ENCODE measurements at places on chromosomes 7 and 10.

- DNase-seq = no peak
These were observed 73.4 kb downstream of the ALOX5 start for GRCh38 chr10:45447416-45447815.

DNA sequence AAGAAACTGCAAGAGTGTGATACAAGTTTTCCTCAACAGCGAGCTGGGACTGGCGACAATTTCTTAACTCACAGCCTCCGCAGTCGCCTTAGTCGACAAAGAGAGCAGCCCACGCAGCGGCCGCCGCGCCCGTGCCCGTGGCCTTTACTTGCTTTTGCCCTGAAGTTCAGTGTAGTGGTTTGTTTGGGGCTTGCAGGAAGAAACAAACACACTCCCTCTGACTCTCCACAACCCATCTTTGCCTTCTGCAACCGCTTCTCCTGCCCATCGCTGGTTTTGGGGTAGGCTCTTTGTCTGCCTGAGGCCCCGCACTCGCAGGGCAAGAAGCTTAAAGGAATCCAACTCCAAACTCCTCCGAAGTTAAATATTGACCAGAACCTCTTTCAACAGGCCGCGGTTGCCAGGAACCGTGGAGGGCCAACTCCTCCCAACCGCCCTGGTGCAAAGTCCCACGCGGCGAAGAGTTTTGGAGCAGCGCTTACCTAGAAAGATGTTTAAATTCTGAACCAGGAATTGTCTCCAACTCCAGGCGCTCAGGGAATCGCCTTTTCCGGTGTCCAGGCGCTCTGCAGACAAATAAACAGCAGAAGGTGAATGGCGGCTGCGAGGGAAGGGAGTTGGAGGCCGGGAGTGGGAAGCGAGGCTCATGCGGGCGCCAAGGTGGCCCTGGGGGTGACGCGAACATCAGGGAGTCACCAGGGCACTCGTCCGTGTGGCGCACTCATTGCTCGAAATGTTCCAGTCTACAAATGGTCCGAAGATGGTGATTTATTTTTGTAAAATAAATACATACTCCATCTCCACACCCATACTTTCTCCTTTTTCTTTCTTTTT is 8.3 kb downstream of the HOXA4 start:
- DNase-seq = no peak

GRCh38 chr7:102431617-102432298 is 1.6 kb upstream of the ORAI2 start:
- peak; percentile 28 for DNase-seq

DNA sequence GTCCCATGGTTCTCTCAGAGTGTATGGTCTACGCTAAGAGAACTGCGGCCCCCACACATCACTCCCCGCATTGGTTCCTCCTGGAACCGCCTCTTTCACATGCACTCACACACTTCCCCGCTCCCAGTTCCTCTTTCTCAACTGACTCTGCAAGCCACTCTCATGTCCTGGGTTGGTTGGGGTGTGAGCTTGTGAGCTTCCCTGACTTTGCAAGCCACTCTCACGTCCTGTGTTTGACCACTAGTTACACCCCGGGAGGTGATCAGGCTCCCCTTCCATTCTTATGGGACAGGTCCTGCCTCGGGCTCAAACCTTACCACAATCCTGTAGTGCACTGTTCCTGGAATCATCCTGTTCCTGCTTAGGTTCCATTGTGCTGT is 105.0 kb downstream of the TRIM24 start:
- no peak for DNase-seq

- DNase-seq = no peak
These were observed 348.3 kb downstream of the GPR158 start for GRCh38 chr10:25522946-25523608.

DNA sequence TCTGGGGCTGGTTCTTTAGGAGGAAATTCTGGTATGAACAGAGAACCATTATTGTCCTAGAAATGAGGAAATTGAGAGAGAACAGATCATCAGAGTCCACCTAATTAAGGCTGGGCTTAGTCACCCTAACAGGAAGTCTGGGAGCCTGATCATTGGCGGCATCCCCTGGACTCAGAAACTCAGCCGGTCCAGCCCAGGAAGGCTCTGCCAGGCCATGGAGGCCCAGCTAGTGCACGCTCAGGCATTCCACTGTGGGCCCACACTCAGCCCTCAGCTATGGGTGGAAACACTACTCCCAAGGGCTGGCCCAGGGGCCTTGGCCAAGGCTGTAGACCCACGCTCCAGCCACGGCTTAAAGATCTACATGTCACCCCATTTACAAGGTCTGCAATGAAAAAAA is 109.2 kb downstream of the PTPN20 start:
- no peak for DNase-seq

GRCh38 chr10:33887188-33887587 is 552.7 kb upstream of the NRP1 start:
- no peak for DNase-seq
